ENCODE measurements at places on chromosomes 1 and 21. TPM values are rescaled to one million over a fixed set of nuclear protein-coding genes. Genes with fewer than 3 reads are reported as not detected.

Gene FAM131C
- total RNA-seq = 0.81 TPM

Gene ALX3
- total RNA-seq = not detected

Gene AUNIP
- total RNA-seq = not detected

Gene DNALI1
- 10.7 TPM for total RNA-seq

Gene CHAF1B
- 0.66 TPM for total RNA-seq

DNA sequence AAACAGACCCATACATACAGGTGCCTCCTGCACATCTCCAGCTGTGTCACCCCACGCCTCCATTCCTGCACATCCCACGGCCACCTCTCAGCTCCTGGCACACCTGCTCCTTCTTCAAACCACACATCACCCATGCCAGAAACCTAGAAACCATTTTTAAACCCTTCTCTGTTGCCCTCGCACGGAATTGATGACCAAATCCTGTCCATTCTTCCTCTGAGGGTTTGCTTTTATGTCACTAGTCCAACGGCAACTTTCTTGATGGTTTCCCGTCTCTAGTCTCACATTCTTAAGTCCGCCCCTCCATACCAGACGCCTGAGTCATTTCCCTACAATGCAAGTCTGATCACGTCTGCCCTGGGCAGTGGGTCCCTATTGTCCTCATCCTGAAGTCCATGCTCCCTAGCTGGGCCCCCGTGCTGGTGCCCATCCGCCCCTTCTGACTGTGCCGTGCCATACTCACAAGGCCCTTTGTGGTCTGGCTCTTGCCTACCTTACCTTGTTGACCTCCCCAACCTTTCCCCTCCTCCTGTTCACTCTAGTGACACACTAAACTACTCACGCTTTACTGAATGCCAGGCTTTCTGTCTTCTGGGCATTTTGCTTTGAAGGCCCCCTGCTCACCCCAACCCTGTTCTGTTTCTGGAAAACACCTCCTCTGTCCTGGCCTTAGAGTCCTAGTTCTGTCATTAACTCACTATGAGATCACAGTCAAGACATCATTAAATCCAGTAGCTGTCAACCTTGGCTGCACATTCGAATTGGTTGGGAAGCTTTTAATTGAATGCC is 17.6 kb downstream of the SLC2A1 start:
- no peak for DNase-seq

DNA sequence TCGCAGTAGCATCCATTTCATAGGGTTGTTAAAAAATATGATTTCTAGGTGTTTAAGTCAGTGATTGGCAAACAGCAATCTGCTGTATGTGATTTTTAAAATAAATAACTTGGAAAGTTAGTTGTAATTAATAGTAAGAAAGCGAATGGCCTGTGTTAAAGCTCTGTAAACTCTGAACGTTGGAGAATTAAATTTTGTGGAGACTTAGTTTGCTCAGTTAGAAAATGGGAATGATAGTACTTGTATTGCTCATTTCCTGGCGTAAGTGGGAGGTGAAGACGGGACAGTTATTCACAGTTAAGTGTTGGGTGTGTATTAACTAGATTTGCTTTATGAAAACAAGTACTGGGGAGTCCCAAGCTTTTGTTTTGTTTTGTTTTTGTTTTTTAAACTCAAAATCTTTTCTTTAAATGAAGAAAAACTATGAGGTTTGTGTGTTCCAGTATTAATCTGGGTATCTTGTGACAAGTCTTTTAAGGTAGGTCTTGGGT is 995 bp downstream of the CACYBP start:
- DNase-seq = no peak

GRCh38 chr1:17759114-17759513 is 4.0 kb downstream of the ACTL8 start:
- DNase-seq = no peak

DNA sequence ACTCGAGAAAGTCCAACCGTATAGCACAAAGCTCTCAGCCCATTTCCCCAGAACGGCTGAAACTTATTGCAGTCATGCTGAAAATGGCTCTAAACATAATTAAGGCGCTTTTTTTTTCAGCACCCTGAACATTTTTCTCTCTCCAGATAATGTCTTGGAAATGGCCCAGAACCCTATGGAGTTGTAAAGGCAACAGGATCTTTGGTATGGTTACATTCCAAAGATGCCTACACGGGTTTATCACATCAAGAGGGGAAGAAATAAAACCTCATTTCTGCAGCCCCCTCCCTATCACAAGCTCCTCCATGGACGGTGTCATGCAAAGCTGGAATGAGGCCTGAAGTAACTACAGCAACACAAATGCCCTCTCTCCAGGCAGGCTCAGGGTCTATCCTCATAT is 126.4 kb upstream of the GALNT2 start:
- DNase-seq = no peak

DNA sequence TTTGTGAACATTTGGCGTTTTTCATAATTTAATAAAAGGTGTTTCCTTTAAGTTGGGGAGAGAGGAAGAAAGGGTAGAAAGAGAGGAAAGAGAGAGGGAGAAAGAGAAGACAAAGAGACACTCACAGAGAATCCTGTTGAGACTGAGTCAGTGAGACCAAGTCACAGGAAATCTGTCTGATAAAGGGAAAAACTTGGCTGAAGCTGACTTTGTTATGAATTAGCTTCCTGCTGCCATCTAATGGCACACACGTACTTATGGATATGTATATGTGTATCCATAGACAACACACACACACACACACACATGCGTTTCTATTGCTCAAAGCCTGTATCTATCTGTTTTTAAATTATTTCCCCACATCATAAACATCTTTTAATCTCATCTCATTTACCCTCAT is 42.5 kb upstream of the DISC1 start:
- DNase-seq = no peak

DNA sequence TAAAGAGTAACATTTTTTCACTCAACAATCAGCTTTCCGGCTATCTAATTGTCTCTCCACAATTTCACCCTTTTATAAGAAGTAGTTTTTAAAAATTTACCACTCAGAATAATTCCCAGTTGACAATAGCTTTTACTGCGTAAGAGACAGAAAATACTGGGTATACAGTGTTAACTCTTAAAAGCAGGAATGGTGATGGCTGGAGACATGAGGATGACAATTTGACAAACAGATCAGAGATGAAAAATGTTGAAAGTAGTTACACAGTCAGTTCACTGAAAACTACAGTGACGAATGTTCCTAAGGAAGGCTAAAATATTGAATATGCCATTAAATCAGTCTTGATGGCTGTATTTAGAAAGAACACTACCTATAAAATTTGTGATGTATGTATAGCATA is 1146.8 kb upstream of the B3GALT2 start:
- no peak for DNase-seq

- no peak for DNase-seq
Observed at GRCh38 chr1:11944358-11944931, 9.9 kb downstream of the PLOD1 start.

- no peak for DNase-seq
Observed at GRCh38 chr1:17030206-17030605, 18.5 kb upstream of the ATP13A2 start.

- DNase-seq = no peak
Observed at GRCh38 chr1:78561856-78562255, 58.4 kb upstream of the IFI44L start.

DNA sequence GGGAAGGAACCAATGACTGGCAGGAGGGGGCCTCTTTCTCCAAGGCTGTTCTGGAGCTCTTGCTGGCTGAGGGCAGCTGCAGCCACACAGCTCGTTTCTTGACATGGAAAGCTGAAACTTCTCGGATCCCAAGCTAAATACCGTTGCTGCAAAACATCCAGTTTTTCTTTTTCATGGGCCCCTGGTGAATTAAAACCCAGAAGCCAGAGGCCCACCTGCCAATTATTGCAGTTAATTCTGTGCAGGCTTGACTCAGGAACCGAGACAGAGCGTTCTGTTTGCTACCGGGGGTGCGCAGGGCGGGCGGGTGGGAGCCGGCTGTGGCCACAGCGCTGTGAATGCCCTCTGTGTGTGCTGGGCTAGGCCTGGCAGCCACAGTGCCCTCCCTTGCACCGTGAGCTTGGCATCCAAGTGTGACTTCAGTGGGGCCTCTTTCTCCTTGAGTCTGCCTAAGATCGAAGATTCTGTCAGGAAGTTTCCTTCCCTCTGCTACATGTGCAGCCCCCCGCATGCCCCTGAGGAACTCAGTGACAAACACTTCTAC is 19.9 kb upstream of the KCNE2 start:
- DNase-seq = no peak

GRCh38 chr1:179808503-179808902 is 65.4 kb downstream of the FAM163A start:
- DNase-seq = no peak

GRCh38 chr1:241738284-241739078 is 86.4 kb downstream of the WDR64 start:
- DNase-seq = no peak

DNA sequence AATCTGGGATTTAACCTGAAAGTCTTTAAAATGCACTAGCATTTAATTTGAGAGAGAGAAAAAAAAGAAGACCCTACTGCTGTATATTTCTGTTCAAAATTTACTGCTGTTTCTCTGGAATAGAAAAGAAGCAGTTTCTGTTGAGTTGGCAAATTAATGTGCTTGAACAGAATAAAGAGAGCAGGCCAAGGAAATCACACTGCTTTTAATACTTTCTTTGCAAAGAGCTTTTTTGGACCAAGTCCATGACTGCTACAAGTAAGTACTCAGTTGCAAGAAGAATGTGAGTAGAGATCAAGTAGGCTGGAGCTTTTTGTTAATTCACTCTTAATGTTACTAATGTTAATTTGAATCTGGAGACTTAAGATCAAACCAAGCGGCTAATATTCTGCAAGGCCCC is 336.2 kb upstream of the SGIP1 start:
- no peak for DNase-seq

DNA sequence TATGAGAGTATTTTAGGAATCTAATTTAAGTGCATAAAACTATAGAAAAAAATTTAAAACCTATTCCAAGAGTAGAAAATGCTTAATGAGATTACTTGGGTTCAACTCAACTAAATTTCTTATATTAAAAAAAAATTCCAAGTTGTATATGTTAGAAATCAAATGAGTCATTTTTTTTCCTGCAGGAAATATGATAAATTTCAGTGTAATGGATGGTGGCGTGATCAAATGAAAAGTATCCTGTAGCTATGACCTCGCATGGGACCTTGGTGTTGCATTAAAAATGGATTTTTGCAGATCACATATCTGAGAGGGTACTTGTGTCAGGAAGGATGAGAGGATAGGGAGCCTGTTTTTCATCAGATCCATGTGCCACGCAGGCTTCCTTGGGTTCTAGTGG is 17.9 kb downstream of the ATP5PO start:
- DNase-seq = no peak

DNA sequence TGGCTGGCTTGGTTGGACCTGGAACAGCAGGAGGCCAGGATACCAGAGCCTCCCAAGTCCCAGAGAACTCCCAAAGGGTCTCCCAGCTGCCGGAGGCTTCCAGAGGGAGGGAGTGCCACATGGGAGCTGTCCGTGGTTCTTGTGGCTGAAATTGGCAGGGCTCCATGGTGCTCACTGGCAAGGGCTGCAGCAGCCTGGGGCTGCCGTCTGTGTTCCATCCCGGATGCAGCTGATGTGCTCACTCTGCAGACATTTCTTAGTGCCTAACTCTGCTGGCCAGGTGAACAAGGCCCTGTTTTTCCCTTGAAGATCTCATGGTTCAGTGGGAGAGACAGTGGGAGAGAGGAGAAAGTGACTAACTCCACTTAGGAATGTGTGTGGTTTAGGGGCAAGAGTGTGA is 261.1 kb downstream of the CAMTA1 start:
- no peak for DNase-seq

DNA sequence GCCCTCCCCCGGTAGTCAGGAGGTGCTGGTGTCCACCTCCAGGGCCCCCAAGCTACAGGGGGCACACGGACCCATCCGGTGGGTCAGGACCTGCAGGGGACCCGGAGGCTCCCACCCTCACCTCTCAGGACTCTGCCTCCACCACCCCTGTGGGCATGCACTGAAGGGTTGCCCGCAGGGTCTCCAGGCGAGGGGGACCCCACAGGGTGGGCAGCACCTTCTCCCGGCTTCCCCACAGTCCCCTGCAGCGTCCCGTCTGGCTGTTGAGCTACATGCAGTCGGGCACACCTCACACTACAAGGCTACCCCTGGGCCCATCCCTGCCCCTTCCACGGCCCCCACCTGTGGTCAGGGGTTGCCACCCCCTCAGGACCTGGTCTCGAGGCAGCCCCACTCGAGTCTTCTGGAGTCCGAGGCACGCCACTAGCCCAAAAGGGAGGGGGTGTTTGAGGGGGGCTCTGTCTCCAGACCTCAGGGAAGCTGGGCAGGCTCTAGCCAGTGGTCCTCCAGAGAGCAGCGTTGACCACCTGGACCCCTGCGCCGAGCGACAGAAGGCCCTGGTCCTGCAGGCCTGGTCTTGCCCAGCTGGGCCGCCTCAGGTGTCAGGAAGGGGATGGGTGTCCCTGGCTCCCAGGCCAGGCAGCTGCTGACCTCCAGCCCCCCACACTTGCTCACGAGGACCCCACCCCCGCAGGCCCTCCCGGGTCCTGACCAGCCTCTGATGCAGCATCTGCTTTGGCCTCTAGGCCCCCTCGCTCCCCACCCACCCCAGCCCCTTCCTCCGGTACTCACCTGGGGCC is 9.6 kb downstream of the PARS2 start:
- no peak for DNase-seq

DNA sequence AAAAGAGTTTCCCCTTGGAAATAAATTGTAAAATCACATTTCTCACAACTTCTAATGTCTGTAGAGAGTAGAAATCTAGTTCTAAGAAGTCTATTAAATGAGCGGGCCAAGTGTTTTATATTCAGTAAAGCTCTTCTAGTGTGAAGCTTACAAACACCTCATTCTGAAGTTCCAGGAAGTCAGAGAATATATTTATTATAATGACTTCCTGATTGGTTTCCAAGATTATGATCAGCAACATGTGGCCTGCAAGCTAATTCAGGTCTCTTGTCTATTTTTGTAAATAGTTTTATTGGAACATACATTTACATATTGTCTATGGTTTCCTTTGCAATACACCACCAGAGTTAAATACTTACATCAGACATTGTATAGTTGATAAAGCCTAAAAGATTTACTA is 603.9 kb downstream of the AMY1C start:
- no peak for DNase-seq
